ENCODE measurements at places on chromosomes 6 and 20.

DNA sequence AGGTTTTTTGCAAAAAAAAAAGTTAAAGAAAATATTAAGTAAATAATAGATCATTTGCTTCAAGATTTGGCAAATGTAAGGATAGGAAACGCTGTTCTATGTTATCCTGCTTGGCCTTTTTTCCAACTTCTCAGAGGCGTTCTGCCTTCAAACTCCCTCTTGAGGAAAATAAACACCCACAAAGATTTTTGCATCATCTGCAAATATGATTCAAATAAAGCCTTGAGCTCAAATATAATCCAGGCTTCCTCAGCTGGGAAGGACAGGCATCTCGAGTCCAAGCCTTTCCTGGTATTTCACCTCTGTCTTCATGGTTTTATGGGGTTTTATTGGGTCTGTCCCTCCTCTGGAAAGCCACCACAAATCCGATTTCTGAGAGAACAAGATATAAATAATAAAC lies 67.7 kb upstream of the PTPN1 start:
- DNase-seq: no peak

DNA sequence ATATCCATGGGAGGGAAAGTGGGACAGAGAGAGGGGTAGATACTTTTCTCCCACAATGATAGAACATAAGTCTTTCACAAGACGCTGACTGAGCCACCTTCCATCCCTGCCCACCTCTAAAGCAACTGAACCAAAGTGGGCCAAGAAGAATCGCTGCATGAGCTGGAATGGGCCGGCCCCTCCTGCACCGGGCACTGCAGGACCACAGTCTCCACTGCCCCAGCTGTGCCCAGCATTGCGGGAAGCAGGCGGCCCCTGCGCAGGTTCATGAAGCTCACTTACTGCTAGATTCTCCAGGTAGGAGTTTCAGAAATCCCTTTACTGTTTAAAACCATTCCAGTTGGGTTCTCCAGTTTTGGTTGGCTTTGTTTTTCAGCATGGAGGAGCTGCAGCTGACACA lies 32.0 kb upstream of the CST7 start:
- DNase-seq: no peak

DNA sequence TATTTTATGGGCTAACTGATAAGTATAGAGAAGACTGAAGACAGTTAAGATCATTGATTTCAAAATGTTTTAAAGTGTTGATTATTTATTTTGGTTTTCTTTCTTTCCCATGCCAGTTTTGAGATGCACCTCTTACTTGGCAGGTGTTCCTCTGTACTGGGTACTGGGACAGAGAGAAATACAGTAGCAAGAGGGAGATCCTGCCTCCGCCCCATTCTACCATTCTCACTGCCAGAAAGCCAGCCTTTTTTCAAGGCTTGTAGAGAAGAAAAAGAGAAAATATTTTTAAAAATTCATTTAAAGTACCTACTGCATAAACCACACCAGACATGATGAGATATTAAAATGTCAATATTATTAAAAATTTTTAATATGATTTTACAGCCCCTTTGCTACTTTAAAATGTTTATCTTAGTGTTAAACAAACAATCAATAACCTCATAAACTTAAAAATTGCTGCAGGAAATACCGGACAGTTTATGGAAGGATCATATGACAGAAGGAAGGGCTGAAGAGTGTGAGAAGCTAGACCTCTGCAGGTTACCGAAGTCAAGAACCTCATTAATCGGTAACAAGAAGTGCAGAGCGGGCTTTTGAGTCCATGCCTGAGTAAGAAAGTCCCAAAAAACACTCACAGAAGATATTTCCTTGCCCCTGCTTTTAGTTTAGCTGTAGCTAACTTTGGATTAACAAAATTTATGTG lies 117.8 kb upstream of the ESR1 start:
- no peak for DNase-seq

GRCh38 chr6:100300221-100300736 lies 164.4 kb downstream of the SIM1 start:
- DNase-seq: peak; percentile 84

DNA sequence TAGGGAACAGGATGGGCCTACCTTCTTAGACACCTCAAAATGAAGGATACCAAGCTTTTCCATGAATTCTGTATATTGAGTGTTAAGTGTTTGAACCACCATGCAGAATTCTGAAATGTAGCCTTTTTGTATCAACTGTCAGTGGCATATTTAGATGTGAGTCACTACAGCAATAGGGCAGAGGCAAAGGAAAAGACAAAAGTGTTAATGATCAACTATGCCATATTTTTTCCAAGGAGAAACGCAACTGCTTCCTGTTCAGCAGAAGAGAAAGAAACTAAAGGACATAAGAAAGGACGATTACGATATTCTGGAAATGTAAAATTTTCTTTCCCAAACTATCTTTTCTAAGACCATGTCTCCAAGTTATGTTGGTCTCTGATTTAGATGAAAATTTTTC lies 104.6 kb upstream of the RSPO3 start:
- peak; percentile 48 for DNase-seq

DNA sequence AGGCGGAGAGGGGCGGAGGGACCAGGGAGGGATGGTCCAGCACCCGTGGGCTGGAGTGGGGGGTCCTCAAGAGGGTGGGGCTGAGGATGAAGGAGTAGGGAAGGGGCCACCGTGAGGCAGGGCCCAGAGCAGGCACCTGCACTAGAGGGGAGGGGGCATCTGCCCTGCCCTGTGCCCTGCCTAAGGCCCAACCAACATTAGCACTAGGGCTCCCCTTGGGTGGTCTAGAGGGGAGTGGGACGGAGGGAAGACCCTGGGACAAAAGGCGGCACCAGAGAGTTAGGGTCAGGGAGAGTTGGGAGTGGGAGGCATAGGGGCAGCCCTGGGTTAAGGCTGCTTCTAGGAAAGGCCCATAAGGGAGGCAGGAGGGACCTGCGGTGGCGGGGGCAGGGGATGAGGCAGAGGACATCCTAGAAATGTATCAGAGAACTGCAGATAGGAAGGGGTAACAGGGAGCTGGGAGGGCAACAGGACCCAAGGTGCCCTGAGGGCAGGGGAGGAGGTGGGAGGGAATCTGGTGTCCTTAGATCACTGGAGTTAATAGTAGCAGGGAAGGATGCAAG lies 24.5 kb downstream of the HLA-F start:
- no peak for DNase-seq

DNA sequence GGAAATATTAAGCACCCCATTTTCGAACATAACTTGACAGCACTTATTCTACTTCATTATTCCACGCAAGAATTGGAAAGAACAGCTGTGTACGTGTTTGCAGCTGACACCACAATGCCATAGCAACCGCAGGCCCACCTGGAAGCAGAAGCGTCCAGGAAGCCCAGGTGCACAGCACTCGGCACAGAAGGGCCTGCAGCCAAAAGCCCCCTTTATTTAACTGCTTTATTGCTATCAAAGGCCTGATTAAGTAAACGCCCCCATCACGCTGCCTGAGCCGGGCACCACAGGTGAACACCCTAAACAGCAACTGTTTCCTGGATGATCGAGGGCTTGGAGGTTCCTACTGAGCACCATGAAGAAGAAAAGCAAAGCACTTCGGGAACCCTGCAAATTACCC lies 6.3 kb downstream of the TAF4 start:
- no peak for DNase-seq

- DNase-seq: no peak
Measured at GRCh38 chr6:42304053-42304712, 86.5 kb upstream of the MRPS10 start.

- no peak for DNase-seq
Measured at GRCh38 chr20:54623991-54624569, 148.7 kb downstream of the DOK5 start.

DNA sequence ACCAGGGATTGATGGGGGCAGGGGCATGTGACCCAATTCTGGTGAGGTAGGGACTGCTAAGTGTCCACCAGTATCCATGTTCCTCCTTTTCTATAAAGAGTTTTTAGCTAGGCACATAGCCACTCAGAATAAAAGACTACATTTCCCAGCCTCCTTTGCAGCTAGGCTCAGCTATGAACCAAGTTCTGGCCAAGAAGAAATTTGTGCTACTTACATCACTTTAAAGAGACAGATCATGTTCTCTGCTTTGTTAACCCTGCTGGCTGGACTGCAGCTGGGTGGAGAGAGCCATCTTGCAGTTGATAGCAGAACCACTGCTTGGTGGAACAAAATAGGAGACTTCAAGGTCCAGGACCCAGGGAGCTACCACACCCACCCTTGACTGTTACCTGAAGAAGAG lies 5.3 kb upstream of the CCM2L start:
- no peak for DNase-seq

DNA sequence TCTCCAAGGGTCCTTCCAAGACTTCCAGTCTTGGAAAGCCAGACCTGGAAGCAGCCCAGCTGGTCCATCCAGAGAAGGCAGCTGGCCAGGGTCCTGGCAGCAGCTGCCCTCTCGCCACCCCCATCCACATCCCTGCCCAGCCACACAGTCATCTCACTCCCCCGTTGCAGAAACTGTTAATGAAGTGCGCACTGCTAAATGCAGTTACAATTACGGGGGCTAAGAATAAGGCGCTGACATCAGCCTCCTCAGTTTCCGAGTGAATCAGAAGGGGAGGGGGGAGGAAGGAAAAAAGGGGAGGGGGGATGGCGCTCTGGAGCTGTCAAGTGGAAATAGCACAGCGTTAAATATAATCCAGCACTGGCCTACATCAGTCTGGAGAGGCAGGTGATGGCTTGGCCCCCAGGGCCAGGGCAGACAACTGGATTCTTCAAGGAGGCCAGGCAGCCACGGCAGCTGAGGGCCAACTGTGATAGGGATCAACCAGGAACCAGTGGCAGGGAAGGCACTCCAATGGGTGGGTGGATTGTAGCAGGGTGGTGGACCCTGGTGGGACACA lies 6.9 kb downstream of the RIMS4 start:
- no peak for DNase-seq

DNA sequence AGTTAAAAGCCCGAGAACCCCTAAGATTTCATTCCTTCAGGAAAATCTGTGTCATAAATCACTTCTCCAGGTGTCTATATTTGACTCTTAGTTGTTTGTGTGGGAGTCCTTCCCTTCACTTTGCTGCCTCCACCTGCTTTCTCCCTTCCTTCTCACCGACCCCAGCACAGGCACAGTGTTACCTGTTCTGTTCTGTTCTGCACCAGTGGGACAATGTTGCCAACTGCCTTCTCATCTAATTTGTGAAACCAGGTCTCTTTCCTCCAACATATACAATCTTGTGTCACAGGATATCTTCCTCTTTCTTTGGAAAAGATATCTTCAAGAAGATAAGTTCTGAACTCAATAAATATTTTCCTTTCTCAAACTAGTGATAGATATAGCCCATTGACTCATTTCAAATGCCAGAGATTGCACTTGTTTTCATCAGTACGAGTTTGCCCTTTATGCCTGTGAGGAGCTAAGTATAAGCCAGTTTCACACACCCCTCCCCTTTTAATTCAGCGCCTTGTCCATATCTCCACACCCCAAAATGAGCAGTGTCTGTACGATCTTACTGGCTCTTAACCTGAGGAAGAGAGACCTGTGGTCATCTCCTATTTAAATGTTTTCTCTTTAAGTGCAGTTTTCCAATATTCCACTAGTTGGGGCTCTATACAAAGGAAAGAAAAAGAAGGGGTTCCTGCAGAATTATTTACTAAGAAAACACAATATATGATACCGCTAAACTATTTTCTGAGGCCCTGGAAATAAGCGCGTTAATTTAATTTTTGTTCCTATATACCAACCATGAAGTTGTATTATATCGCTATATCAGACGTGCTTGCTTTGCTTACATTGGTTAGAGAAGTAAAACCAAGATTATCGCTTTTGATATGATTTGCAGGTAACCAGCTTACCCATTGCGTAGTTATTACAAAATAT lies 81.6 kb upstream of the PREP start:
- peak; percentile 14 for DNase-seq

DNA sequence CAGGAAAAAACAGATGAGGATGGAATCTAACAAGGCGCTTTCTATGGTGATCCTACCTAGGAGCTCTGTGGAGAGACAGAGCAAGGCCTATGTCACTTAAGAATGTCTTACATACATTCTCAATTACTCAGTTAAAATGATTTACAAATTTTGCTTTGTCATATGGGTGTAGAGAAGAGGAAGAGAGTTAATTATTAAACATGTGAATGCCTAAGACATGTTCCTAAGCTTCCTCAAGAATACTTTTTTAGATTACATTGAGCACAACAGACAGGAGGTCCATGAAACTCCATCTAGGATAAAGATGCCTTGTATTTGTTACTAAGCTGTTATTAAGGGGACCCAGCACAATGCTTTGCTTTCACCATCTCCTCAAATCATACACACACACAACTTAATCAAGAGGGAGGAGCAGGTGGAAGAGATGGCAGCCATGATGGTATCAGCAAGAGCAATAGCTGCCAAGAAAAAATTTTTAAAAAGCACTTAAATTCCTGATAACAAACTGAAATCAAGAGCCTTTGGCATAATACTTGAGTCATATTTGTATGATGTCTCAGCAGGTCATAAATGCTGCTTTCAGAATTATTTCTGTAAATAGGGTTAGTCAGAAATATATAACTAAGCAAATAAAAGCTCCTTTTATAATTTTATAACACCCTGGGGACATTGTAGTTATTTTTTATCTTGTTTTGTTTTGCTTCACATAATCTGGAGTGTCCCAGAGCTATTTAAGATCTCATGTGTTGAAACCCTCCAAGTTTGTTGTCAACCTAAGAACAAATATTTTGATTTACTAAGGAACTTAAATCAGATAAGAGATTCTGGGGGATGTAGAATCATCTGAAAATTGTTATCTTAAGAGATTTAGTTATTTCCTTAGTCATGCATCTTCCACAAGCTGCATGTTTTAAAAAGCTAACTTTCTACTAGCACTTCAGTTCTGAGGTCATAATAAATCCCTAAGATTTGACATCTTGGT lies 70.0 kb upstream of the CD2AP start:
- peak; percentile 80 for DNase-seq

DNA sequence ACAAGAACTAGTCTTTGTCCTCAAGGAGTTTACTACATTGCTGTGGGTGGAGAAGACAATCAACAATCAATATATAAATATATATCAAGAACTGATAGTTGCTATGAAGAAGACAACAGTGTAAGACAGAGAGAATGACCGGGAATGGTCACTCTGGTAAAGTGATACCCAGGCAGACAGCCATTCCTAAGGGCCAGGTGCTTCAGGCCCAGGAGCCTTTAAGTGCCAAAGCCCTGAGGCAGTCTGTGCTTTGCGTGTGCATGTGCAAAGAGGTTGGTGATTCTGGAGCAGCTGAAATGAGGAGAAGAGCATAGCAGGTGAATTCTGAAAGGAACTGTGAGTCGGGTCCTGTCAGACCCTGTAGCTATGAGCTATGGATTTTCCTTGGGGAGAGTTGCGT lies 154.2 kb downstream of the DOK5 start:
- no peak for DNase-seq

DNA sequence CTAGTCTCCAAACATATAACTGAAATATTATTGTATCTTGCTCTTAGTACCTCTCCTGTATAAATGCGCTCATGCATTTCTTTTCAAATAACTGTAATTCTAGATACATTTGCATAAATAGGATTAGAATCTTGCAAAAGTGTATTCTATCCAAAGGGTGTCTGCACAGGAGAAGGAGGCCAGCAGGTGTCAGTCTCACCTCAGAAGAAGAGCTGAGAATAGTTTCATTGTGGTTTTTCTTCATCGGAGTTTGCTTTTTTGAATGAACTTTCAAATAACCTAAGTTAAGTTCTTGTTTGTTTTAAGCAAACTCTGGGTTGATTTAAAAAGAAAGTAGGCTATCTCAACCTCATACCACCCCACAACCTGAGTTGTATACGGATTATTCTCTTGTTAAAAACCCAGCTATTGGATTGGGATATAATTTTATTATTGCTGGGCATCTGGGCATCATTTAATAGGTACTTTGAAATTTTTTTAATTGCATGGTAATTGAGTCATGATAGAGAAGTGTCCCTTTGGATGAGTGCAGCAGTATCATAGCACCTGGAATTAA lies 125.0 kb upstream of the MLIP start:
- peak; percentile 59 for DNase-seq
